ENCODE measurements at places on chromosomes 5 and 9.

DNA sequence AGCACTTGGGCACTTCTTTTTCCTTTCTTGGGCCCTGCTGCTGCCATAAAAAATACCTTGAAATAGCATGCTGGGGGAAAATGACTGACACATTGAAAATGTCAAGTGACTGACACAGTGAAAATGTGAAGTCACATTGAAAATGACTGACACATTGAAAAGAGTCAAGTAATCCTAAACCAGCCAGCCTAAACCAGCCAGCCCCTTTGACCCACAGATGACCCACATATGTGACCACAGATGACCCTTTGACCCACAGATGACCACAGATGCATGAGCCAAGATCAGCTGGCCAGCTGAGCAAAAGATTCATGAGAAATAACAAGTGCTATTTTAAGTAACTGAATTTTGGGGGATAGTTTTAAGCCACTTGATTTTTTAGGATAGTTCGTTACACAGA is 97.8 kb upstream of the SLC28A3 start:
- no peak for DNase-seq

DNA sequence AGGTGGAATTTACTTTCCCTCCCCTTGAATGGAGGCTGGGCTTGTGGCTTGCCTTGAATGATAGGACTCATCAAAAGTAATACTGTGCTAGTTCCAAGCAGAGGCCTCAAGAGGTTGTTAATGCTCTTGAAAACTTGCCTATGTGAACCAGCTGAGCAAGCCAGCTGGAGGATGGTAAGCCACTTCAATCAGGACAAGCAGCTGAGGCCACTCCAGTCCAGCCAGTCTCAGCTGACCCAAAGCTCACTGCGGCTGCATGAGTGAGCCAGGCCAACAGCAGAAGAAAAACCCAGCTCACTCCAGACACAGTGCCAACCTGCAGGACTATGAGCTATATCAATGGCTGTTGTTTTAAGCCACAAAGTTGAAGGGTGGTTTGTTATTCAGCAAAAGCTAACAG is 182.8 kb downstream of the MCTP1 start:
- no peak for DNase-seq

- no peak for DNase-seq
These were observed 20.4 kb downstream of the ADAMTS2 start for GRCh38 chr5:179324760-179325295.

GRCh38 chr5:5886812-5887486 is 464.5 kb downstream of the ICE1 start:
- no peak for DNase-seq

- DNase-seq = no peak
These were observed 432.4 kb downstream of the ACTL7B start for GRCh38 chr9:108423433-108423832.

DNA sequence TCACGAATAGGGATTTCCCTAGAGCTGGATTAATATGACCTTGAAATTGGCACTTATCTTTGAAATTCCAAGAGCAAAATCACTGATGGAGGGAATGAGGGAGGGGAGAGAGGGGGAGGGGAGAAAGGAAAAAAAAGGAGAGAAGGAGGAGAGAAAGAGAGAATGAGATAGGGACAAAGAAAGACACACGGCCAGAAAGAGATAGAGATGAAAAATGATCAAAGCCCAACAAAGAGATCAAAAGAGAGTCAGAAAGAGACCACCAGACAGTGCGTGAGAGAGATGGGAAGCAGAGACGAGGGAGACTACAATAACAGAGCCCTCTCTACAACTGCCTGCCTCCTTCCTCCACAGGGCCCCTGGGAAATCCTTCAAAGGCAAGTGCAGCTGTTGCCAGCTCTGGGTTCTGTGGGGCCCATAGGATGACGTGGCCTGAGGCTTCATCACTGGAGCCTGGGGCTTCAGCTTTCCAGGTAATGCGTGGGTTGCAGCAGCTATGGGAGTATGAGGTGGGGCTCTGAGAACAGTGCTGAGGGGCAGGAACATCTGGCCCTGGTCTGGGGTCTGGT is 58.3 kb upstream of the SHB start:
- DNase-seq = no peak

- DNase-seq = no peak
These were observed 28.4 kb downstream of the CSF1R start for GRCh38 chr5:150057996-150058395.

DNA sequence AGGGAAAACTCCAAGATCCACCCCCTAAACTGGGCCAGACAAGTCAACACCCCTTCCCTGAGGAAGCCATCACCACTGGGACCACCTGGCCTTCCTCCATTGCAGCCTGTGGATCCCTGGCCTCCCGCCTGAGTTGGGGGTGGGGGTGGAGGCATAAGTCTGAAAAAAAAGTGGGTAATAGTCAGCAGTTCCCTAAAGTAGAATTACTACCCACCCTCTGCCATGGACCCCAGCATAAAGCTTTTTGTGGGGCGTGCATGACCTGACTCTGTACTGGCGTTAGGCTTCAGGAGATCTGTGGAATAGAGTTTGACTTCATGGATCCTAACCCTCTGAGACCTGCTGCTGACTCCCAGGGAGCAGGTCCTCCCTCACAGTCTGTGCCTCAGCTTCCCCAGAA is 2.0 kb upstream of the CXXC5 start:
- no peak for DNase-seq

DNA sequence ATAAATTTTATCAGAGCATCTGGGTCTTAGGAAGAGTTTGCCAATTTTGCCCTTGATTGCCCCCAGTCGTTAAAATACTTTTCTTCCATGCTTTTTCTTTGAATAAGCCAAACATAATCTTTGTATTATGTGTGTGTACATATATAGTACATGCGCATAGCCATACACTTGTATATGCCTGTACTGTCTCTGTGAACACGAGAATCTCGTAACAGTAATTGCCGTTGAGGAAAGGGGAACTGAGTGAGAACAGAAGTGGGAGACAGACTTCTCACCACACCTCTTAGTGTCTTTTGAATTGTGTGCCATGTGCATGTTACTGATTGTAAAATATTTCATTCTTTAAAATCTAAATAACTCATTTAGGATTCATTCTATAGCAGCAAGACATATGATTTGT is 79.6 kb upstream of the GRHPR start:
- DNase-seq = no peak

DNA sequence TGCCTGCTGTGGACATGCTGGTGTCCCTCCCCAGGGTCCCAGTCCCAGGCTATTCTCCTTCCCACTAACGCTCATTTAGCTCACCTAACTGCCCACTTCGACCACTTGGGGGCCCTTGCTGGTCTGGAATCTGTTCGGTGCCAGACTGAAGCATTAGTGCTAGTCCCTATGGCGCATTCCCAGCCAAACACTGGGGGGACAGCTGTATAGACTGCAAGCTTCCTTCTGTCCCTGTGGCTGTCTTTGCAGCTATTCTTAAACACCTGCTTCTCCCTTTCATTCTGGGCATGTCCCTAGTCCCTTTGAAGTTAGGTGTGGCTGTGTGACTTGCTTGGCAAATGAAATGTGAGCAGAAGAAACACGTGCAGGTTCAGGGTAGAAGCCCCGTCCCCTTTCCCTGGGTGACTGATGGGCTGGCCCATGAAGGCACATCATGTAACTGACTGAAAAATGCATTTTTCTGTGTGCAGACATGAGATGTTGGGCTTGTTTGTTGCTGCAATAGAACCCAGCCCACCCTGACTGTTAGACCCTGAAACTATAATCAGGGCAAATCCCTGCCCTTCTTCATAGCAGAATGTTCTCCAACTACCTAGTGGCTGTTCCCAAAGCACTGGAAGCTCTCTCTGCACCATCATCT is 134.4 kb downstream of the BARX1 start:
- no peak for DNase-seq

DNA sequence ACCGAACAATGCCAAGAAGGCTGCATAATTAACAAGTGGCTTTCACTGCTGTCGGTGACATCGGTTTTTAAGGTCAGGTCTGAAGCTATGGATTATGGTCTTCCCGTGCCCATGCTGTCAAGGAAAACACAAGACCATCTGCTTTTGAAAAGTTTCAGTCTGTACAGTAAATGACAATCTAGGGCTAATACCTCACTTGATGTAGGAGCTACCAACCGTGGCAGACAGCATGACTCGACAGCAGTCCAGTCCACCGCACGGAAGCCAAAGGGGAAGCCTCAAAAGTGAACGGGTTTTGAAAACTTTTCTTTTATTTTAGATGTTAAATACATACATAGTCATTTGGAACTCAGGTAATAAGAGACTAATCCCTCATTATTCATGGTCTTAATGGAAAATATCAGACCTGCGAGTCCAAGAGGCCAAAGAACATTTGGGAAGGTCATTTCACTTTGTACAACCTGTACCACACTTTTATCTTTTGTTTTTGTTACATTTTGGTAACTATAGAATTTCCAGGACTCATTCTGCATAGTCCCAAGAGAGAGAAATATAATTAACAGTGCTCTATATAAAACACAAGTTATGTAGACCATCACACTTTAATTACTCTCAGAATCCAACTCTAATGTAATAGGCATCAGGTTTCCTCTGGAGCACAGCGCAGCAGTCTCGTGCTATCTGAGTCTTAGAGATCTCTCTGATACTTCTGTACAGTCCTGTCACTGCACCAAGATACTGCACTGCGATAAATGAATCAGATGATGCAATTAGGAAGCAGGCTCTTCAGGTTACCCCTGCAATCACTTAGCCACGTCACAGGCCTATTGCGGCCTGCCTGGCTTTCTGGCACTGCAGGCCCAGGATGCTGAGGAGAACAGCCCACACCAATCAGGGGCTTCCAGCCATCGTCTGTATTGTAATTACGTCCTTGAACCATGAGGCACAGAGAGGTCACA is 184.9 kb downstream of the FANCC start:
- DNase-seq = no peak

DNA sequence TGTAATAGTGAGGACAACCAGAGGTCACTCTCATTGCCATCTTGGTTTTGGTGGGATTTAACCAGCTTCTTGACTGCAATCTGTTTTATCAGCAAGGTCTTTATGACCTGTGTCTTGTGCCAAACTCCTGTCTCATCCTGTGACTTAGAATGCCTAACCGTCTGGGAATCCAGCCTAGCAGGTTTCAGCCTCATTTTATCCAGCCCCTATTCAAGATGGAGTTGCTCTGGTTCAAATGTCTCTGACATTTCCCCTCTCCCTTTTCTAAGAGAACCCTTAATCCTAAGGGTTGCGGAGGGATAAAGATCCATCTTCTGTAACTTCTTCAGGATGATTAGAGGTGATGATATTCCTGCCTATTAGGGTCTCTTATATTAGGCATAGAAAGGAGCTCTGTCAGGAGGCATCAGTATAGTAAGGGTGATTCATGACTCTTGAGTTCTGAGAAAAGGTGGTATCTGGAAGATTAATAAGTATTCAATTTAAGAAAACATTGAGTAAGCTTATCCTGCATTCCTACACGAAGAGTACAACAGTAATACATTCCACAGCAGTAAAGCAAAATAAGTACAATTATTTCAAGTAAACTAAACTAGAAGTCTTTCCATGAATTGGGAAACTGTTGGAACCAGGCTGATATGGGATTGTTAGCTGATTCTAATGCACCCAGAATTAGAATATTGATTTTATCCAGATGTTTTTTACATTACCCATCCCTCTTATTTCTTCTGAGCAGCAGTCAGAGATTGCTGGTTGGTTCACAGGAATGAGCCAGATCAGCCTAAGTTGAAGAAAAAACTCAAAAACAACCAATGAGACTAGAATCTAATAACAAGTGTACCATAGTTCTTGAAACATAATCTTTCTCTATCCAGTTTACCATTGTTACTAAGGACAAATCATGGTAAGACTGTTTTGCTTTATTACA is 39.9 kb downstream of the SHC3 start:
- DNase-seq = peak; percentile 11

GRCh38 chr5:134092875-134093274 is 21.6 kb upstream of the TCF7 start:
- peak; percentile 1 for DNase-seq

DNA sequence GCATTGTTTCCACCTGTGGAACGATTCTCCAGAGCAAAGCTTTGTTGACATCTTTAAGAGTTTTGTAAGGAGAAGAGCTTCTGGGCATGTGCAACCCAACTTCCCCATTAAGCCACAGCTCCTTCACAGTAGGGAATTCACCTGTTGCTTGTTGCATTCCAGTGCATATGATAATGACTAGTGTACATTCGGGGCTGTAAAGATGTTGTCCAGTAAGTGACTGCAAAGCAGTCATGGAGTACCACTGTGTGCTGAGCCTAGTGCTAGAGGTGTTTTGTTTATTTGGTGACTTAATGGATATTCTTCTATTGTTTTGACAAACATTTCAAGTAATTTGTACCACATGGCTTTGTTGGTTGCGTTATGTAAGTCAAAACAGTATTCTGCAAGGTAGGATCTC is 12.8 kb downstream of the UGCG start:
- no peak for DNase-seq

- peak; percentile 35 for DNase-seq
These were observed 150.5 kb upstream of the ELL2 start for GRCh38 chr5:96112123-96112670.

DNA sequence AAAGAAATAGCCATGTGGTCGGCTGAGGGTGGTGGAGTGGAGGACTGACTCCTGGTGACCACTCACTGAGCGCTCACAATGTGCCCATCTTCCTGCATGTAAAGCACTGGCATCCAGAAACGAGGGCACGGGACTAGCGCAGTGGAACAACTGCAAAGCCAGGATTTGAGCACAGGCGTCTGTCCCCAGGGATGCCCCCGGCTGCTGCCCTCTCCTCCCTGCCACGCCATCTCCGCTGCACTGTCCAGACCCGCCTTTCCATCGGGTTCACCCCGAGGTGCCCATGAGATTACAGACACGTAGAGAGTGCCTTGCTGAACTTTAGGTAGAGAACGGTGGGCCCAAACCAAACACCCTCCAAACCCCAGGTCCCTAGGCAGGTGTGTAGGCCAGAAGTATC is 44.7 kb downstream of the PRRT1B start:
- DNase-seq = no peak

GRCh38 chr5:142748568-142749249 is 21.5 kb upstream of the ARHGAP26 start:
- no peak for DNase-seq

- DNase-seq = no peak
These were observed 59.4 kb upstream of the GNA14 start for GRCh38 chr9:77707383-77708063.

DNA sequence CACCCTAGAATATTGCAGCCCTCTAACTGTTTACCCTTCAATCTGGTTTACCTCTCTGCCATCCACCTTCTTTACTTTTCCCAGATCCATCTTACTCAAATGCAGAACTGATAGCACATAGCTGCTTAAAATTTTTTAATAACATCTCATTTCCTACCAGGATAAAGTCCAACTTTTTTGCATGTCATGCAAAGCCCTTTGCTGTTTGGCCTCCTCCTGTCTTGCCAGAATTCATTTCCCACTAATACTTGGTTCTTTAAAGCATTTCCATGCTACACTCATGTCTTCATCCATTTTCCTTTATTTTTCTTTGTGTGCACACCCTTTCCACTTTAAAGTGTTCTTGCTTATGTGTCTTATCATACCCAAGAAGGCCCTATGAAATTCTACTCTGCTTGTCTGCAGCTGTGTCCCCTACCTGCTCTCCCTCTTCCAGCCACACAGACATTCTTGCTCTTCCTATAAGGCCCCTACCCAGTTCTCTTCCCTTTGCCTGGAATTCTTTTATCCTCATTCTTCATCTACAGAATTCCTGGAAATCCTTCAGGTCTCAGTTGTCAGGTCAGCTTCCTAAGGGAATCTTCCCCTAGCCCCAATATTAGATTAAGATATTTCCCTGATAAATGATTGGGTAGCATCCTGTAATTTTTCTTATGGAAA is 50.3 kb downstream of the TLE4 start:
- DNase-seq = no peak

GRCh38 chr9:117204971-117205370 is 209.9 kb downstream of the ASTN2 start:
- no peak for DNase-seq

Data from LNCaP clone FGC (cell line).